ENCODE measurements at places on chromosomes 4 and X.

DNA sequence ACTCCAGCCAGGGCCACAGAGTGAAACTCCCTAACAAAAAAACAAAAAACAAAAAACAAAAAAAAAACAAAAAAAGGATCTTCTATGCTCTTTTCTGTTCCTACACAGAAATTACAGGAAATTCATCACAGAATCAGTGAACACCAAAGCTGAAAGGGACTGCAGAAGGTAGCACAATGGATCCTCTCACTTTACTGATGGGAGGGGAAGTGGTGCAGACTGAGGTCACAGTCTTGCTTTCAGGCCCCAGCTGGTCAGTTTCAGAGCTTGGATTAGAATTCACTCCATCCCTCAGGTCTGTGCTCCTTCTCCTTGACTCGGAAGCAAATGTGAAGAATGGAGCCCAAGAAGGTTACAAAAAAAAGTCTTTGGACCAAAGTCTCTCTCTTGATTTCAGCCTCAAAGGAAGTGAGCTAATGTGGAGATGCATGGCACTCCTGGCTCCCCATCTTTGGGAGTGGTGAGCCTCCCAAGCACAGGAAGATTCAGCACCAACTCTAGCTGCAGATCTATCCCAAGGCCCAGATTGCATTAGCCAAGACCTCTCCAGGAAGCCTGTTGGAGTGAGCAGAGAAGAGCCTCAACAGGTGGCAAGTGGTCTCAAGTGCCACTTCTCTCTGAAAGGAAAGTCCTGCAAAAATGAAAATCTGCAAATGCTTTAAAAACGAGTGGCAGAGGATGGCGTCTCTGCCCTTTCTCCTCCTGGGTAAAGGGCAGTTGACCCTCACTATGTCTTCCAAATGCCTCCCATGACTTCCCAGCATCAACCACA is 176.0 kb downstream of the MAML3 start:
- DNase-seq, result no peak

GRCh38 chr4:7365462-7366179 is 69.1 kb downstream of the PSAPL1 start:
- no peak for DNase-seq

GRCh38 chr4:5638976-5639375 is 69.4 kb downstream of the EVC2 start:
- DNase-seq, result no peak

GRCh38 chr4:113332701-113333100 is 283.2 kb downstream of the ANK2 start:
- no peak for DNase-seq

GRCh38 chr4:156052116-156052515 is 98.5 kb upstream of the CTSO start:
- DNase-seq, result no peak

DNA sequence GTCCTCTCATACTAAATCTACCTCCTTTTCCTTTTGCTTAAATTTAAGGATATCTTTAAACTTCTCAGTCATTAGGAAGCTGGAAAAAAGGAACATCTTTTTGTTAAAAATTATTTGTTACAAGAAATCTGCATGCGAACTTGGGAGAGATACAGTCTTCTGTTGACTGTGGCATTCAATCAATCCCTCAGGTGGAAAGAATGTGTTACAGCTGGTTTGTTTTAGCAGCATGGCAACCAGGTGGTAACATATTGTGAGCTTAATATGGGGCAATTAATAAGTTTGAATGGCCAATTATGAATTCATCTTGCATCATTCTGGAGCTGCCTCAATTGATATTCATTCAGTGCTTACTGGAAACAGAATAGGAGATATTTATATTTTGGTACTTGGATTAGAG is 135.0 kb downstream of the GC start:
- DNase-seq, result no peak

DNA sequence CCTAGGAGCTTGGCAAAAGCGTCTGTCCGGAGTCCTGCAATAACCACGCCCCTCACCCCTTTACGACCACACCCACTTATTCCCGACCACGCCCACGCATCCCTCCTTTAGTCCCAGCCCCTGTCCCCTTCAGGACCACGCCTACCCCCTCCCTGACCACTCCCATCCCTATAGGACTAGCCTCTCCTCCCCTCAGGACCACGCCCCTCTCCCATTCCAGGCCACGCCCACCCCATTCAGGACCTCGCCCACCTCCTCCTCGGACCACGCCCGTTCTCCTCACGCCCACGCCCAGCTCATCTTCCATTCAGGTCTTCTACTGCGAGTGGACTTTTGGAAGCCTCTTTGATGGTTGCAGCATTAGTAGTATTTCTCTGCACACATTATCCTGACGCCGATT is 131.2 kb upstream of the STX18 start:
- no peak for DNase-seq

GRCh38 chrX:136146614-136147314 is 569 bp upstream of the FHL1 start:
- DNase-seq, result no peak

DNA sequence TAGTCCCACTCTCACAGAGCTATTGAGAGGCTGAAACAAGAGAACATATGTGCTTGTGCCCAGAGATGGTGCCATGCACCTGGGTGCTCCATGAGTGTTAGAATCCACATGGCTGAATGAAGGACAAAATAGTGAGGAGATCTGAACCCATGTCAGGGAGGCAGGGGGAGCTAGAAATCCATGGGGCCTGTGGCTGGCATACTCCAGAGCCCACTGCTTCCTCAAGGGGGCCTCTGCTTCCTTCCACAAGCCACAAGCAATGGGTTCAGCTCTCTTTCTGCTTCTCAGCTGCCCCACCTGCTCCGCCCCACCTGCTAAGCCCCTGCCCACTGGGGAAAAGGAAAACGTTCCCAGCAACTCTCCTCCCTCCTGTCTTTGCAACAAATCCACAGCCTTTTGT is 46.1 kb downstream of the PJA1 start:
- no peak for DNase-seq

DNA sequence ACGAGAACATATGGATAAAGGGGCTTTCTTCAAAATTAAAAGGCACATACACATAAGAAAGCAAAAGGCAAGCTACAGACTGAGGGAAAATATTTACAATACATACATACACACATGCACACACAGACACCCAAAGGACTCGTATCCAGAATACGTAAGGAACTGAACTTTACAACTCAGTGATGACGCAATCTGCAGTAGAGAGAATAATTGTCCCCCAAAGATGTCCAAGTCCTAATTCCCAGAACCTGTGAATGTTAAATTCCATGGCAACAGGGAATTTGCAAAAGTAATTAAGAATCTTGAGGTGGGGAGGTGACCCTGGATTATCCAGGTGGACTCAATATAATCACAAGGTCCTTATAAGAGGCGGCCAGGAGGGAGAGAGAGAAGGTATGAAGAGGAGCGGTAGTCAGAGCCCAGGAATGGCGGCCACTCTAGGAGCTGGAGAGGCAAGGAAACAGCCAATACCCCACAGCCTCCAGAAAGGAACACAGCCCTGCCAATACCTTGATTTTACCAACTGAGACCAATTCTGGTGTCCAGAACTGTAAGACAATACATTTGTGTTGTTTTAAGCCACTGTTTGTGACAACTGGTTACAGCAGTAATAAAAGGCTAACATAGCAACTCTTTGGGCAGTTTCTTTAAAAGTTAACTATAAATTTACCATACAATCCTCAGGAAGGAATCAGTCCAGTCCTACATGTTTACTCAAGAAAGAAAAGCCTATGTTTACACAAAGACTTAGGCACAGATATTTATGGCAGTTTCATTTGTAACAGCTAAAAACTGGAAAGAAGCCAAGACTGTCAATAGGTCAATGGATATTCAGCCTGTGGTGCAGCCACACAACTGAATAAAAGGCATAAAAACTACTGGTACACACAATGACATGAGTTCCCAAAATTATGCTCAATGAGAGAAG is 27.3 kb upstream of the STS start:
- DNase-seq, result no peak

DNA sequence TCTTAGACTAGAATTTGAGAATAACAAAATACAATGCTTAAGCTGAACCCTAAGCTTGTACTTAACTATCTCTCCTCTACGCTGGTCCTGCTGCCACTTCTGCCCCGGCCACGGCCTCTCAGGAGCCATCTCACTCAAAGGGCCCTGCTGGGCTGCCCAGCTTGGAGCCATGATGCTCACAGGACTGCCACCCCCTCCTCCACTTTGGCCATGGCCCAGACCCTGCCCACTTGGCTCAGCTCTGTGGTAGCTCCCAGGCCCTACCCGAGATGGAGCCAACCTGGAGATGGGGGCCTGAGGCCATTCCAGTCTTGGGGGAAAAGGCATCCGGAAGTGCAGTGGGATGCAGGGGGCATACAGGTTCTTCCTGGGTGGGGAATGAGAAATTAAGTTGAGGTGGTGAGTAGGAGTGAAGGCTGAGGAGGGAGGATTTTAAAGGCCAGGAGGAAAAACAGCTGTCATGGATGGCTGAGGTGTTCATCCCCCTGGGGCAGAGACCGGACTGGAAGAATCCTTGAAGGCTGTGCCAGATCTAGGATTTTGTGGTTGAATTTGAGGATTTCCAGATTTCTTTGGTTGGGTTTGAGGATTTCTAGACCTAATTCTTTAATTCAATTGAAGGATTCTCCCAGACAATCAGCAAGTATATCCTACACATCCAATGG is 824 bp downstream of the SASH3 start:
- DNase-seq, result no peak

- DNase-seq, result no peak
Observed at GRCh38 chrX:10533696-10534365, 86.6 kb downstream of the MID1 start.

GRCh38 chr4:10026485-10026884 is 5.2 kb upstream of the SLC2A9 start:
- no peak for DNase-seq

DNA sequence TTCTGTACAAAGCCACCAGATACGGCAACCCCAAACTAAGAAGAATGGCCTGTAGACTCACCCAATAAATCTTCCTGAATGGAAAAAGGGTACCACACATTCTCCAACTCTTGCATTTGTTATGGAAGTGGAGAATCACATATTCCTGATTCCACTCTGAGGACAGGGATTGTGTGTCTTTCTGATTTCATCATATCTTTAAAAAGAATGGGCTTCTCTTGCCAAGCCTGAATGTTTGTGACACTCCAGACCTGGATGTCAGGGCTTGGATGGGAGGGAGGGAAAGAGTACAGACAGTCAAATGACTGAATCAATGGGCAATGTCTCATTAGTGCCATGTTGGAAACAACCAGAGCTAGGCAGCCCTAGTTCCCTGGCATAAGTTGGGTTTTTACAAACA is 77.4 kb downstream of the PLAC1 start:
- no peak for DNase-seq

DNA sequence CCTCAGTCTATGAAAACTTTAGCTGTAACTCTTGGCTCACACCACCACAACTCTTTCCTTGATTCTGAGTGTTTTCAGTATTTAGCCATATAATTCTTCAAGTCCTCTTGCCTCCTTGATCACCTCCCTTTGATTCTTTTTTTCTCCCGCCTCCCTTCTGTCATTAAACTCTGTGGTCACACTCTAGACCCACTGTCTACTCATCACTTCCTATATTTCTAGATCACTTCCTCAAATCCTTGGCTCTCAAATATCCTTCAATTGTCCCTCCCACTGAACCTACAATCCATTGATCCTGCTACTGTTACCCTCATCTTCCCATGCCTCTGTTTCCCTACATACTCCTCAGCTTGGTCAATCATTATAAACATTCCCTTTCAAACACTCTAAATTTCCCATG is 12.4 kb upstream of the CXXC4 start:
- DNase-seq, result no peak

GRCh38 chrX:7149411-7149810 is 1.5 kb upstream of the PUDP start:
- DNase-seq, result no peak

DNA sequence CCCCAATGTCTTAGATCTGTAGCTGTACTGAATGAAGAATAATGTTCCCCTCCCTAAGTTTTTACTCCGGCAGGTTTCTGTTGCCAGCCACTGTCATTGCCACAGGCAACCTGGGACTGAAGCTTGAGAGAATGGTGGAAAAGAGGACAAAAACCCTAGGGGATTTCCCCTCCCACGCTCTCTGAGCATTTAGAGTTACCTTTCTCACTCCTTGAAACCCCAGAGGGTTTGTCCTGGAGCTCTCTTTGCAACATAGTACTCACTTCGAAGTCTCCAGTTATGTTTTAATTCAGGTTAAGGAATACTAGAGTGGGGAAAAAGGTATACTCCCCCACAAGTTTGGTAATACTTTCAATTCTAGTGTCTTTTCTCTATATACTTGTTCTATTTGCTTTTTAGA is 31.5 kb downstream of the F8 start:
- no peak for DNase-seq

DNA sequence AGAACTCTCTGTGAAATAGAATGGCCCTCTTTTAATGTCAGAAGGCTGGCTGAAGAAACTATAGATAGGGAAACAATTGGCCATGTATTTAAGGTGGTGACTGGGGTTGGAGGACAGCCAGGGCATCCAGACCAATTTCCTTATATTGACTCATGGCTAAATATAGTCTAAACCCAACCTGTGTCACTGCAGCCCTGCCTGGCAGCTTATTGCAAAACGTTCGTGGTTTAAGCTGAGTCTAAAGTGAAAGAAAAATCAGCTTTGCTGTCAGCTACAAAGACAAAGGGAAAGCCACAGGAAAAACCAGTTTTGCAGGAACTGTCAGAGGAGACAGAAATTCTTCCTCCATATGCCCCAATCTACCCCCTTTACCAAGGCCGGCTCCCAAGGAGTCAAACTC is 902.8 kb upstream of the NDST4 start:
- DNase-seq, result no peak

GRCh38 chr4:81398379-81398778 is 73.3 kb downstream of the RASGEF1B start:
- no peak for DNase-seq

DNA sequence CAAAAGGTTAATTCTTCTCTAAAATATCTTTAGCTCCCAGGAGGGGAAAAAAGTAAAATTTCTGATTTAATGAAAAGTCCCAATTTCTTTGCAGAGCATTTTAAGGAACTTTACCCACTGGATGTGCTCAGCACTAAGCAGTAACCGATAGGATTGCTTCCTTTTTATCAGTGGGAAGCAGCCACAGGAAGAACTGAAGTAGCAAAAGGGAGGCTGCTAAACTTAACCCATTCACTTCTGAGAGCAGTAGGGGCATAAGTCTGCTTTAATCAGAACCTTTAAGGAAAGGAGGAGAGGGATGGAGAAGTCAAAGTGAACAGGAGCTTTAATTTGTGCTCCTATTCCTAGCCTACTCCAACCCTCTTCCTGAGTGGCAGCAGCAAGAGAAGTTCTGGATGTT is at the start of gene F8:
F8 (minus strand) TSS at position 139 of the 400 bp plus-strand sequence. CDS start 171 bp downstream, outside the sequence.
- no peak for DNase-seq
